D341Med (cell line): ENCODE measurements at places on chromosomes 5 and 9.

DNA sequence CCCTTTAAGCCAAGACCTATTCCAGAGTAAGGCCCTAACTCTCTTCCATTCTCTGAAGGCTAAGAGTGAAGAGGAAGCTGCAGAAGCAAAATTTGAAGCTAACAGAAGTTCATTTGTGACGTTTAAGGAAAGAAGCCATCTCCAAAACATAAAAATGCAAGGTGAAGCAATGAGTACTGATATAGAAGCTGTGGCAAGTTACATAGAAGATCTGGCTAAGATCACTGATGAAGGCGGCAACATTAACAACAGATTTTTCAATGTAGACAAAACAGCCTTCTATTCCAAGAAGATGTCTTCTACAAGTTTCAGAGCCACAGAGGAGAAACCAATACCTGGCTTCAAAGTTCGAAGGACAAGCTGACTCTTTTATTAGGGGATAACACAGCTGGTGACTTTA is 1143.4 kb downstream of the CDH12 start:
- no peak for DNase-seq

- DNase-seq, result no peak
These were observed 83.1 kb upstream of the RASA1 start for GRCh38 chr5:87184605-87185004.

DNA sequence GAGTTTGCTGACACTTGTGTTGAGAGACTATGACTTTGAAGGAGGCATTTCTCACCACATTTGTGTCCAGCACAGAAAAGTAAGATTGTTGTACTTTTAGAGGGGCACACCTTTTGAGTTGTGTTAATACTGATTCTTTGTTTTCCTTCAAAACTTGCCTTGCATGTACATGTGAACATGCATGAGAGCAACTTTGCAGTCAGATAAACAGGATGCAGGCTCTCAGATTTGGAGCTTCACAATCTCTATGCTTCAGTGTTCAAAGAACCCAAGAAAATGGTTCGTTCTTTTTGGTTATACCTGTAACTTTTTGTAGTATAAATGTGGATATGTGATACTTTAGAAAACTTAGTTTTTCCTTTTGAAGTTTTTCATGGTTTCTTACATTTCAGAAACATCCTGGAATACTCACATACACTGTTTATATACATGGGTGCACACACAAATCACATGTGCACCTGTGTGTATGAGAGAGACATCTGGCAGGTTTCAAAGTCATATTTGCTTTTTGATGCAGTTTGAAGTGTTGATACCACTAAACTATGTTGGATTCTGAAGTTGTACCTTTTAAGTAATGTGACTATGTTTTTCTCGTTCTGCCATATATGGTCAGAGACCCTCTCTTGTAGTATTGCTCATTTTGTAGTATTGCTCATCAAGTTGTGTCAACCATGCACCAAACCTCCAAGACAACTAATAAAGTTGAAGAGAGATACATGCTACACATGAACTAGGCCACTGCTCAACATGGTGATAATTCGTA is 190.7 kb downstream of the CD180 start:
- DNase-seq, result no peak

- no peak for DNase-seq
These were observed 382.6 kb upstream of the DAP start for GRCh38 chr5:11143456-11144267.

- no peak for DNase-seq
These were observed 11.9 kb downstream of the CNTFR start for GRCh38 chr9:34577400-34578240.

- no peak for DNase-seq
These were observed 118.5 kb downstream of the NRG2 start for GRCh38 chr5:139924294-139925215.

- DNase-seq, result peak; percentile 29
These were observed 29.9 kb downstream of the GLT6D1 start for GRCh38 chr9:135609366-135609955.

DNA sequence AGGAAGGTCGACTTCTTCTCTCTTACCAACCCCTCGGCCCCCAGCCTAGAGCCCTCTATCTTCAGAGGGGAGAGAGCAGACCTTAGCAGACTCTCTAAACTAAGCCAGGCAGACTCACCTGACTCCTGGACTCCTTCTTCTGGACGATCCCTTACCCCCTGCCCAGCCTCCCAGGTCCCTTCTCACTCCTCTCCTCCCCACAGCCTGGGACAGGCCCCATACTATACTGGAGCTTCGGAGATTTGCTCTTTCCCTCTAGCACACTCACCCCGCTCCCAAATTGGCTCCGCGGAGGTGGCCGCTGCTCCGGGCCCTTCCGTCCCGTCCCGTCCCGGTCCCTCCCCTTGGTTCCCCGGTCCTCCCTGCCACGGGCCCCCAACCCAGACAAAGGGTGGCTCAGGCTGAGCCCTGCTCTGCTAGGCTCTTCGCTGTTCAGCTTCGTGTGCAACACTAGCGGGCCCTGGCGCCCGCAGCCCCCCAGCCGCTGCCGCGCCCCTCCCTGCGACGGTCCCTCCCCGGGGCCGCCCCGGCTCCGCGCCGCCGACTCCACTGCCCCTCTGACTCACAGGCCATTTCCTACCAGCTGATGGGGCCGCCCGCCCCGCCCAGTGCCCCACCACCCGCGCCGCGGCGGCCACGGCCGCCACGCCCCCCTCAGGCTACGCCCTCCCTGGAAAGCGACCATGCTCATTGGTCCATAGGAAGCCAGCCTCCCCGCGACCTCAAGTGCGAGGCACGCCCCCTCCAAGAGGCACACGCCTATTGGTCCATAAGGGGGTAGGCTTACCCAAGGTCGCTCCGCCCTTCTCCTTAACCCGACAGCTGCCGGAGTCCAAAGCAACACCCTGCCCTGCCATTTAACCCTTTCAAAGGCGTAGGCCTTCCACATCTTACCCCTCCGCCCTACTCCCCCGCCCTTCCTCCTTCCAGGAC is 4.4 kb downstream of the ATOSB start:
- DNase-seq, result peak; percentile 95

- no peak for DNase-seq
These were observed 62.4 kb downstream of the GRIA1 start for GRCh38 chr5:153552886-153553285.

DNA sequence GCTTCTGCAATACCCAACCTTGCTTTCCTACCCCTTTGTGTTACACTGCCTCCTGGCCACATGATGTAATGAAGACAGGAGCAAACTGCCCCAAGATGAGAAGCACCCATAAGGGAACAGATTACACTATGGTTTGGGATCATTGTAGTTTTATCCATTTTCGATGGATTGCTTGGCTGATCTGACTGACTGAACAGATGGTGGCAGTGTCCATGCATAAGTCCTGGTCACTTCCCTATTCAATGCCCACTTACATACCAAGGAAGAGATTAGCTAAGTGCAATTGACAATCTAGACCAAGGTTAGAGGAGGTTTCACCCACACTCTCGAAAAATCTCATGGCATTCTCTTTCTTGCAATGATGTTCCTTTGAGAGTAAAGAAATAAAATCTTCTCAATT is 319.9 kb downstream of the RAB3C start:
- DNase-seq, result no peak

DNA sequence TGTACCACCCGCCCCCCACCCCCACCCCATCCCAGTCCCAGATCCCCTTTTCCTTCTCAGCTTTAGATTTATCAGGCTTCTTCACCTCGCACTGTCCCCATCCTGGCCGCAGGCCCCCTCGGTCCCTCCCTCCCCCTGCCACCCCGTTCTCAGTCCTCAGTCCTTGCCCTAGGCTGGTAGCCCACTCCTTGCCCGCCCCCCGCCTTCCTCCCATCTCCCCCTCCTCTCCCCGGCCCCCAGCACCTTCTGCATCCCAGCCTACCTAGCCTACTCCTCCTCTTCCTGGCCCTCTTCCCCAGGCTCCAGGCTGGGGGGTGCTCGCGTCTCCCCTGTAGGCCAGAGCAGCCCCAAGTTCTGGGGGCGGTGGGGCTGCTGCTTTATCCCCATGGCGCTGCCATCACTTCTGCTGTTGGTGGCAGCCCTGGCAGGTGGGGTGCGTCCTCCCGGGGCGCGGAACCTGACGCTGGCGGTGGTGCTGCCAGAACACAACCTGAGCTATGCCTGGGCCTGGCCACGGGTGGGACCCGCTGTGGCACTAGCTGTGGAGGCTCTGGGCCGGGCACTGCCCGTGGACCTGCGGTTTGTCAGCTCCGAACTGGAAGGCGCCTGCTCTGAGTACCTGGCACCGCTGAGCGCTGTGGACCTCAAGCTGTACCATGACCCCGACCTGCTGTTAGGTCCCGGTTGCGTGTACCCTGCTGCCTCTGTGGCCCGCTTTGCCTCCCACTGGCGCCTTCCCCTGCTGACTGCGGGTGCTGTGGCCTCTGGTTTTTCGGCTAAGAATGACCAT is 828 bp downstream of the NPR2 start:
- DNase-seq, result no peak

DNA sequence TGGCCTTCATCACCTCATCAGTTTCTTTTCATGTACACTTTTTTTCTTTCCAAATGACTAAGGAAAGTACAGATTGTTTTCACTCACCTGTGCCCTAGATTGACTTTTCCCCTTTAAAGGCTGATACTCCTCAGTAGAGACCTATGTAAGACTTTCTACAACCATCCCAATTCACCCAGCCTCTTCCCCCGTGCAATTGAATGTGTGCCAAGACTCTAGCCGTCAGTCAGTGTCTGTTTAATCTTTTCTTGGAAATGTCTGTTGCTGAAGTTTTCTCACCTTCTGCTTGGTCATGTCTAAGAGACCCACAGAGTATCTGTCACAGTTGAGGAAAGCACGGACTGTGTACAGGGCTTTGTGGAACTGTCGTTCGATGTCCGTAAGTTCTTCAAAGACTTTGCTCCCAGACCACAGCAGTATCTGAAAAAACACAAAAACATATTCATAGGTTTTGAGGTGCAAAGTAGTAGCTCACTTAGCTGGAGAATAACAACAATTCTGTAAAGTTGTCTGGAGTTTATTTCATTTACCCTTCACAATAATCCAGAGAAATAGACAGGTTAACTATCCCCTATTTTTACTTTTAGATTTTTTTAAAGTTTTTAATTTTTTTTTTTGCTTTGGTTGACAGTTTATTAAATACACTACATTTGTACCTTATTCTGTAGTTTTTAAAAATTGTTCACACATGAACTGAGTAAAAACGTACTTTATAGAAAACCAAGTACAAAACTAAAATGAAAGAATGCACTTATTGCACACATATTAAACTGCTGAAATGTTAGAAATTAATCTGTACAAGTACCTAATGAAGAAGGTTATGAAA is 13.6 kb downstream of the PDE6A start:
- no peak for DNase-seq
